ENCODE measurements at places on chromosomes 6 and 20.
A peak's percentile ranks its signal among the peaks of the same experiment; 100 is the strongest.

DNA sequence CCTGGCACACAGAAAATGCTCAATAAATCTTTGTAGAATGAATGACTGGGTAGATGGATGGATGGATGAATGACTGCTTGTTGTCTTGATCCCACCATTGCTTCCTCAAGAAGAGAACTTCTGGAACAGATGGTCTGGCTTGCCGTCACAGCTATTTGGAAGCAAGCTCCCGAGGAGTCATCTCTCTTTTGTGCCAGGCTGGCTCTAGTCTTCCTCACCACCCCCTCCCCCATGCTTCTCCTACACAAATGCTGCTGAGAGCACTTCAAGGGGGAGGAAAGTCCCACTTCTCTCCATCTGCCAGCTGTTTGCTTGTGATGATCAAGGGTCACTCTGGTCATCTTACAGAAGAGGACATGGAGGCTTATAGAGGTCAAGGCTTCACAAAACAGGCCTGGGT, 11.6 kb upstream of the KCNG1 start:
- no peak for DNase-seq

DNA sequence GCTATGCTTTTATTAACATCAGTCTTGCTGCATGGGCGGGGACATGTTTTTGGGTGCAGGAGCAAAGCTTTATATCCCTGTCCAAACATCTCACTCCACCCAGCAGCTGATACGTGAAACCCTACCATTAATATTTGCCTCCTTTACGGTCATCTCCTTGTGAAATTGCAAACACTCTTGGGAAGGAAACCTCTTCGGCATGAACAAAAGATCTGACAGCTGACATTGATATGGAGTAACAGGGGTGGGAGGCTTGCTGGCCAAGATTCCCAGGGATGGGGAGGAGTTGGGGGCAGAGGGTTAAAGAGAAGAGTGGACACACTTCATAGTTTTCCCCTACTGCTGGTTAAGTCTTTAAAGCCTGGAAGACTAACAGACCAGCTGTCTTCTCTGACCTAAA, 22.2 kb upstream of the VEGFA start:
- DNase-seq: no peak

GRCh38 chr6:158165919-158166416, 2.1 kb downstream of the SERAC1 start:
- no peak for DNase-seq

DNA sequence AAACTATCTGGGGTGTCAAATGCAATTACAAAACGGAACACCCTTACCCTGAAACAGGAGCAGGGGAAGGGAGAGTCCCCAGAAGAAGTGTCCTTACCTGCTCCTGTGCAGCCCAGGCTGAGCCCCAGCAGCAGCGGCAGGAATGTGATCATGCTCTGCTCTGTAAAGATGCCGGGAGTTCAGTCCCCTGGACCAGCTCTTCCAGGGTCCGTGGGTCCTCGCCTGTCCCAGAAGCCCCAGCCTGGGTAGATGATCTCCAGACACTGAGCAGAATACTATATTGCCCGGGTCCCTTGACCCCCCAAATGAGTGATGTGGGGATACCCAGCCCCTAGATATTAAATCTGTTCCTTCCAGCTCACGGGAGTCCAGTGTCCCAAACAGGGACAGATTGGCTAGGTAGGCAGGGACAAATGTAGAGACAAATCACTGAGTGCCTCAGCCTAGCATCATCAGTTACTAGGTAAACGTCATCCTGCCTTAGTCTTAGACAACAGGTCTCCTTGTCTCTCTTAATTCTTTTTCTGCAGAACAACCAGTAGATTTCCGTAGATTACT, at the start of gene HLA-DMB:
TSS of gene HLA-DMB (minus strand) at position 373 of the 558 bp plus-strand sequence. CDS start at position 152, 221 bp downstream.
- DNase-seq: peak; percentile 73

DNA sequence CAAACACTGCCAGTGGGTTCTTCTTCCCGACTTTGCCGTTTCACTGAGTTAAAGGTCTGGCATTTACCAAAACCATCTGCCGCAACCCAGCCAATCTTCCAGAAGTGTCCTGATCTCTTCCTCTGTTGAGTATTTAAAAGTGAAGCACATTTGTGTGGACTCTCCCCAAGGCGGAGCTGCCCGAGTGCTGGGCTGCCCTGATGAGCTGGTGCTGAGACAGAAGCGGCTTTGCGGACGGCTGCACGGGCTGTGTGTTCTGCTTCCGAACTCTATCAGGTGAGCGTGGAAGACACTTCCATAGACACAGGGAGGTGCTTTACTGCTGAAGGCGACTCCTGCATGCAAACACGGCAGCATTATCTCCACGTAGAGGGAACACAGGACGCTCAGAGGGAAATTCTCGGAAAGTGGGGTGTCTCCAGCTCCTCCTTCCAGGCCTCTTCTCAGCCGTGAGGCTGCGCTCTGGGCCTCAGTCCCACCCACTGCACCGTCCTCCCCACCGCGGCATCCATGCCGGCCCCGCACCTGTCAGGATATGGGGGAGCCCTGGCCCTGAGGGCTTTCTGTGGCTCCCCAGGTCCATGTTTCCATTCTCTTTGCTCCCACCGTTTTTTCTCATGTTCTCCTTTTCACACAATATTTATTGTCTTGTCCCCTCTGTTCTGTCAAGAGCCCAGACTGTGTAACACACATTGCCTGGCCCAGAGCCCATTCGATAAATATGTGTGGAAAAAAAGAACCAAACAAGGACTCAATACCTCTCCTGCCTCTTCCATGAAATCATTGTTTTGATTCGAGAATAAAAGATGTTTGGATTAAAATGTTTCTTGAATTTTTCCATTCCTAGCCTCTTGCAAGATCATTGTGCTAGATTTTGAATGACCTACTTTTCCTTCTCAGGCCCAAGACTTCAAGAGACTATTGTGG, 205.1 kb downstream of the DLL1 start:
- DNase-seq: no peak
